ENCODE measurements at places on chromosomes 1 and 21. TPM values are rescaled to one million over a fixed set of nuclear protein-coding genes. Genes with fewer than 3 reads are reported as not detected.

Gene NPPB
- not detected for total RNA-seq

Gene OR2L2
- not detected for total RNA-seq

Gene DMRTA2
- 0.27 TPM for total RNA-seq

Gene URB1
- 7.5 TPM for total RNA-seq

Gene OLFM3
- 0.99 TPM for total RNA-seq

Gene MNDA
- total RNA-seq, result 4.5 TPM

Gene CD1D
- 2.3 TPM for total RNA-seq

Gene PERM1
- not detected for total RNA-seq

Gene TRIM67
- under 0.01 TPM for total RNA-seq

Gene MIXL1
- total RNA-seq, result not detected

Gene RAB42
- total RNA-seq, result 3.2 TPM

Gene G0S2
- total RNA-seq, result 33.5 TPM

Gene PTCH2
- total RNA-seq, result 0.36 TPM

Gene CFAP107
- total RNA-seq, result not detected

Gene ARMH1
- 0.33 TPM for total RNA-seq

Gene OR2G6
- not detected for total RNA-seq

Measured in sigmoid colon (tissue), 7 donors.